ENCODE measurements at places on chromosomes 4 and X.

- no peaks in the 10 kb centered on the region for H3K27me3 ChIP-seq
- no peak for DNase-seq
- H3K36me3 ChIP-seq, result no peaks in the 10 kb centered on the region
- H3K4me3 ChIP-seq, result no peak overlapping the region
- H3K27ac ChIP-seq, result no peak overlapping the region
These were observed 623.5 kb upstream of the GNPDA2 start for GRCh38 chr4:45349859-45350258.

- no peak overlapping the region for H3K4me3 ChIP-seq
- DNase-seq, result no peak
- peaks cover 1% of the 10 kb centered on the region for H3K4me1 ChIP-seq
- H3K27ac ChIP-seq, result no peak overlapping the region
- peaks cover 12% of the 10 kb centered on the region for H3K36me3 ChIP-seq
- H3K27me3 ChIP-seq, result no peaks in the 10 kb centered on the region
These were observed 102.6 kb downstream of the PDE5A start for GRCh38 chr4:119525771-119526712.

- no peak for DNase-seq
- peaks cover 3% of the 10 kb centered on the region for H3K4me1 ChIP-seq
- no peaks in the 10 kb centered on the region for H3K36me3 ChIP-seq
- H3K27me3 ChIP-seq, result peaks cover 24% of the 10 kb centered on the region
- H3K27ac ChIP-seq, result no peak overlapping the region
These were observed 81.6 kb downstream of the BANK1 start for GRCh38 chr4:101871962-101872676.

DNA sequence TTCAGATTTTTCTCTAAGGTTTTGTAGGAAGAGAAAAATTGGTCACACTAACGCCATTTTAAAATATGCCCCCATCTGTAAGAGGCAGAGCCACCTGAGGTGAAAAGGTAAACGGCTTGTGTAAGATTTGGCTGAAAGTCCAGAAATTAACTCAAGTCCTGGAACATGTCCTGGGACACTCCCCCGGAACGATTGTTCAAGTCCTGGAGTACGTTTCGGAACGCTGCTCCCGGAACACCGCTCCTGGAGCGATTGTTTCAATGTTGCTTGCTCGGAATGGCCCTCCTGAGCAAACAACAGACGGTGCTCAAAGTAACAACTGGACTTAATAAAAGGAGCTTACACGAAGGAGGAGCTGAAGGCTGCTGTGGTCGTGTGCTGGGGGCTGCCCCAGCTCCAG, 796.5 kb upstream of the SLIT2 start:
- no peak overlapping the region for H3K27ac ChIP-seq
- no peak for DNase-seq
- H3K27me3 ChIP-seq, result no peaks in the 10 kb centered on the region
- H3K4me1 ChIP-seq, result no peaks in the 10 kb centered on the region
- H3K4me3 ChIP-seq, result no peak overlapping the region
- H3K36me3 ChIP-seq, result no peaks in the 10 kb centered on the region

- no peaks in the 10 kb centered on the region for H3K27me3 ChIP-seq
- no peak overlapping the region for H3K27ac ChIP-seq
- H3K4me3 ChIP-seq, result no peak overlapping the region
- no peaks in the 10 kb centered on the region for H3K4me1 ChIP-seq
- no peak for DNase-seq
- no peaks in the 10 kb centered on the region for H3K36me3 ChIP-seq
These were observed 1382.5 kb downstream of the C4orf33 start for GRCh38 chr4:130478406-130478805.

DNA sequence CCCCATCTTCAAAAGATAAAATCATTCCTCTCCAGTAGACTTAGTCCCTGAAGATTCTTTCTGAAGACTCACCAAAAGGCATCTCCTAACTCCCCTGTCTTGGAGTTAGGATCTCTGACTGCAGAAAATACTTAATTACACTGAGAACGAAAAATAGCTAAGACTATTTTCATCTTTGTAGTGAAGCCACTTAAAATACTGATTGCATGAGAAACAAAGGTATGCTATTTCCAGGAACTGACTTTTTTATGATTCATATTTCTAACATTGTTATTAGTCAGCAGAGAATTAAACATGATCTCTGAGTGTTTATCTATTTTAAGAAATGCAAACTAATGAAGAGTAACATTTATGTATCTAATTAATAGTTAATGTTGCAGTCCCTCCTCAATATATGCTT, 71.8 kb upstream of the NR3C2 start:
- no peak for DNase-seq
- no peaks in the 10 kb centered on the region for H3K36me3 ChIP-seq
- H3K4me3 ChIP-seq, result no peak overlapping the region
- no peaks in the 10 kb centered on the region for H3K27me3 ChIP-seq
- H3K4me1 ChIP-seq, result no peaks in the 10 kb centered on the region
